ENCODE measurements at places on chromosomes 4 and X.

DNA sequence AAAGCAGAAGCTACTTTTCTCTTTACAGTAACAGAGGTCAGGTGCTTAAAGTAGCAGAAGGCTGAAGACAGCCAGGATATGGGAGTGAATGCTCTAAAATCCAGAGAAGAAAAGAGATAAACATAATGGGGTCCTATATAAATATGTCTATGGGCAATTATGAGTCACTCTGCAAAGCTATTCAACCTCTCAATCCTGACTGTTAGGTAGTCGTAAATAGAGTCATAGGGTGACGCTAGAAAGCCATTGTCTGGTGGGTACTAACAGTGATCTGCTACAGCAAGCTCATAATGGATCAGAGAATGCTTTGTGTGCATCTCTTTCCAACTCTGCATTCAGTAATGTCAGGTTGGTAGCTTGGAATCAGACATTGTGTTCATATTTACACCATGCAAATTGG lies 53.5 kb upstream of the PDE5A start:
- DNase-seq: no peak

DNA sequence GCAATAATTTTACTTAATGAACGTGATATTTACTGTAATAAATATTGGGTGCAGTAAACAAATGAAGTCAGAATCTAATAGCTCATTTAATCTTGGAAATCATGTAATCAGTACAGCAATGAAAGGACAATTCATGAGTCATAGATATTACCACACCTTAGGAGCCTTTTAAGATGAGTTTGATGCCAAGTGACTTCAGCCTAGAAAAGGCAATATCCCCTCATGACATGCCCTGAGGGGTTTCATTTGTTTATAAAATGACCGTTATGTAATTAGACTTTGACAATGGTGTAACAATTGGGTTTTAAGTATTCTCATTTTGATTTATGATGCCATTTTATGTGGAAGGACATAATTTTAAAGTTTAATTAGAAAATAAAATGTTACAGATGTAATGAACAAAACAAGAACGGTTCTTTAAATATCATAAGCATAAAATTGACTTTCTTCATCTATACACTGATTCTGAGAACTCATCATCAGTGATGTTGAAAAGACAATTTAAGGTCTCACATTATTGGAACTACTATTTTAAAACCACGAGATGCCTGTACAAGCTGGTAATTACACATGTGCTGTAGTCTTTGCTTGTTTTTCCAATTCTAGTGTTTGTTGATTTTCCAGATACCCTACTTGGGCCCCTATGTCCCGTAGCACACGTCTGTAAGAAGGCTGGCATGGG lies 5.0 kb downstream of the FGF2 start:
- DNase-seq: no peak

DNA sequence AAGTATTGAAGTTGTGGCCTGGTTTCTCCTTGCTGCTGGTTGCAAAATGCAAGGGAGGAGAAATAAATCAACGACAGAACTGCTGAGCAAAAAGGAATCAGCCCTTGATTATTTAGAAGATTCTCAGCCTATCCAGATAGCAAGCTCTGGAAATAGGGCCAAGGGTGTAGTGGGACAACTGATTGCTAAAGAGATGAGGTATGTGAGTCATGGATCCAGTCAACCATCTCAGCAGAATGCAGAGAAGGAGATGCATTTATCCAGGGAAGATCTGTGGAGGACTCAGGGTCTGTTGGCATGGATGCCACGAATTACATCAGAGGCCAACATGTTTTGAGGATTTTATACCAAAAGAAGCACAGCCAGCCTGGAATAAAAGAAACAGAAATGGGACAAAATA lies 36.7 kb downstream of the FOXR2 start:
- no peak for DNase-seq

- peak; percentile 39 for DNase-seq
Measured at GRCh38 chr4:69823481-69824186, 36.3 kb downstream of the SULT1E1 start.

DNA sequence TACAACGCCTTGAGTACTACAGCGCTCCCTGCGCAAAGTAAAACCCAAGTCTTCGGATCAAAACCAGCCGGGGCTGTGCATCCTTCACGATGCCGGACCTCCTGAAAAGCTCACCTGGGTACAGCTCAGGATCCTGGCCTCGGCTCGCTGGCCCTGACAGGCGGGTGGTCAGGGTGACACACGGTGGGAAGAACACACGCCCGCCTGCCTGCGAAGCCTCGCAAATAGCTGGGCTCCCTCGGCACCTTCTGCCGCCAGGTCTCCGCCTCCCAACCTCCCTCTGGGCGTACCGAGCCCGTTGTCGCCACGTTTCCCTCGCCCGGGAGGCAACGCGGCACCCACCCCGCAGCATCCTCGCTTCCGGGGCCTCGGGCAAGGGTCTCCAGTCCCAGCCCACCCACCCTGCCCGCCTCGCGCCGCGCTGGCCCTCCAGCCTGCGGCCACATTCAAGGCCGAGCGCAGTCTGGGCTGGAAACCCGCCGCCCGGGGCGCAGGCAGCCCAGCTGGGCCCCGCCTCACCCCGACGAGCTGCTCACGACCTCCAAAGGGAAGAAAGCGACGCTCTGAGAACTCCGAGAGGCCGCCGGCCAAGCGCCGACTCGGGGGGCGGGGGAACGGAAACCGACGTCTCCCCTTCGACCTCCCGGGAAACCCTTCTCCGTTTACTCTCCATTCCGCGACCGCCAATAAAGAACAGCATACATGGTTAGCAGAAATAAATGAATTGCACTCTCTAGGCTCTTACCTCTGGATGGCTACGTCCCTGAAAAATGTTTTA lies 511 bp downstream of the PPM1K start:
- DNase-seq: peak; percentile 70

- no peak for DNase-seq
Measured at GRCh38 chrX:123324625-123325024, 140.5 kb downstream of the GRIA3 start.

DNA sequence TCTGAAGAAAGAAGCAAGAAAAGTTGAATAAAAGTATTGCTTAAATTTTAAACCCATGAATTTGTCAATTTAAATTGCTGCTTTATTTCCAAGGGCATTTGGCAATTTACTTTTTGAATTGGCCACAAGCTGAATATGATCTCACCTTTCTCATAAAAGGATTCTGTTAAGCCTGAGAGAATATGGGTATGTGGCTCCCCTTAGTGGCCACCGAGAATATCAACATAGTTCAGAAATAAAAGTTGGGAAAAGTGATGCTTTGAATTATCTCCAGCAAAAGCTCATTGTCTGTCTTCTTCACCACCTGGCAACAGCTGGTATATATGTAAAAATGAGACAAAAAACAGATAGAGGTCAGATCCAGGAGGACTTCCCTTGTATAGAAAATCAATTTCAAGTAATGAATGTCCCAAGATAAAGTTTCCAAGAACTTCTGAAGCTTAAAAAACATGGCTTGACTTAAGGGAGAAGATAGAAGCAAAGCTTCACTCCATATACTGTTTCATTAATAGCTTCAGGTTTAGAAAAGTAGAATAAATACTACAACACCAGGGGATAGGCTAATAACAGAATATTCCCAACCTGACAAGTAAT lies 290.7 kb upstream of the FAM241A start:
- DNase-seq: no peak

DNA sequence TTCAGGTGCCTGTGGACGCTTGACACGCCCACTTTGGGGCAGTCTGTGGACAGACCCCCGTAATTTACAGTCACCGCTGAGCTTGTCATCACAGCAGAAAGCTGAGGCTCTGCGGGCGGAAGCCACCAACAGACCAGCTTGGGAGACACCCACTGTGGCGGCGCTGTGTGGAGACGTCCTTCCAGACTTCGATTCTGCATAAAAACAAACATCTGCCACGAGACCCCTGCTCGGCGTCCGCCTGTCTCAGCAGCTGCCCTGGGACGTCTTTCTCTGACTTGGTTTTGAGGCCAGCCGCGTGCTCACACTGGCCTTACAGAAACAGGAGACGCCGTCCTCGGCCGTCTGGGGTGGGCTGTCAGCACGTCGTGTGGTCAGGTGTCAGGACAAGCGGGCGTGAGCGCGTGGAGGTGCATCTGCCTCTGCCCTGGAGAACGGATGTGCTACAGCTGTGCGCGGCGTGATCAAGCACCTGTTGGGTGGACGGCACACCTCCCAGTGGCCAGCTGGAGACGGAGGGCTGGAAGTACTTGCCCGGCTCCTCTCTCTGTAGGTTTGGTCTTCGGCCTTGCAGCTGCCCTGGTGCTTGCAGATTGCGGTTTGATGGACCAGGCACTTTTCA lies 37.5 kb downstream of the PIGG start:
- no peak for DNase-seq

DNA sequence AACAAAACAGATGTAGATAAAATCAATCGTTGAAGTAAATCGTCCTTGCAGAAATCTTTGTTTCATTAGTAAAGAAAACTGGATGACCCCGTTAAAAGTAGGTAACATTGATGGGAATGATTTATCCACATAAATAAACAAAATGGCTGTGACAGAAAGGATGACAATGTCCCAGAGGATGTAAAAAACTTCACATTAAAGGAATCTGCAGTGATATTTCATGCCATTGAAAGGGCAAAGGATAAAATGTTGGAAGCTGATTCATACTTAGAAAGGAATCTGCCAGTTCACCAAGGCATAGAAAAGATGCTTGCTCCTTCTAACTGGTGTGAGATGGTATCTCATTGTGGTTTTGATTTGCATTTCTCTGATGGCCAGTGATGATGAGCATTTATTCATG lies 24.2 kb upstream of the EPGN start:
- DNase-seq: no peak

- DNase-seq: no peak
Measured at GRCh38 chrX:115390078-115390477, 100.6 kb downstream of the LUZP4 start.

DNA sequence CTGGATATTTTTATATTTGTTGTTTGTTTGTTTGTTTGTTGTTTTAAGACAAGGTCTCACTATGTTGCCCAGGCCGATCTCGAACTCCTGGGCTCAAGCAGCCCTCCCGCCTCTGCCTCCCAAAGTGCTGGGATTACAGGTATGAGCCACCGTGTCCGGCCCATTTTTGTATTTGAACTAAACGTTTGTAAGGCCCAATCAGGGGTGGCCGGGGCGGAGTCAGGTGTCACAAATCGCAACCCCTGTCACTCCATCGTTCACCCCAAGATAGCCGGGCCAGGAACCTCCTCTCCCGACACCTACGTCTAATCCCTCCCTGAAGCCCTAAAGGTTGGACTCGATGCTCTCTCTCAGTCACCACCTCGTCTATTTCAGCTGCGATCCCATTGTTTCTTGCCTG lies 722 bp upstream of the EFHC2 start:
- DNase-seq: peak; percentile 77

DNA sequence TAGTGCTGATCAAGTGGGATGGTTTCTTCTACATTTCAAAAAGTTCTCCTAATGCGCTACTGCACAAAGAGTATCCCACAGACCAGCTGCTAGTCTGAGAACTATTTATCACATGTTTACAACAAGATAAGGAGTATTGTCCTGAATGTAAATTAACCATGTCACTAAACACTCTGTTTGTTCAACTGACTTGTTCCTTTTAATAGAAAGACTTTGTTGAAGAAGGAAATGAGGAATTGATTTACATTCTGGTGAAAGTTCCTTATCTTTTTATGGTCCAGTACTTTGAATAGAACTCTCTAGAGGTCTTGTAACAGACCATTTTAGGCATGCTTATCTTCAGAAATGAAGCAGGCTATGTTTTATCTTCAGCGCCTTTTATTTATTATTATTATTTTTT lies 67.3 kb upstream of the IL13RA1 start:
- no peak for DNase-seq

DNA sequence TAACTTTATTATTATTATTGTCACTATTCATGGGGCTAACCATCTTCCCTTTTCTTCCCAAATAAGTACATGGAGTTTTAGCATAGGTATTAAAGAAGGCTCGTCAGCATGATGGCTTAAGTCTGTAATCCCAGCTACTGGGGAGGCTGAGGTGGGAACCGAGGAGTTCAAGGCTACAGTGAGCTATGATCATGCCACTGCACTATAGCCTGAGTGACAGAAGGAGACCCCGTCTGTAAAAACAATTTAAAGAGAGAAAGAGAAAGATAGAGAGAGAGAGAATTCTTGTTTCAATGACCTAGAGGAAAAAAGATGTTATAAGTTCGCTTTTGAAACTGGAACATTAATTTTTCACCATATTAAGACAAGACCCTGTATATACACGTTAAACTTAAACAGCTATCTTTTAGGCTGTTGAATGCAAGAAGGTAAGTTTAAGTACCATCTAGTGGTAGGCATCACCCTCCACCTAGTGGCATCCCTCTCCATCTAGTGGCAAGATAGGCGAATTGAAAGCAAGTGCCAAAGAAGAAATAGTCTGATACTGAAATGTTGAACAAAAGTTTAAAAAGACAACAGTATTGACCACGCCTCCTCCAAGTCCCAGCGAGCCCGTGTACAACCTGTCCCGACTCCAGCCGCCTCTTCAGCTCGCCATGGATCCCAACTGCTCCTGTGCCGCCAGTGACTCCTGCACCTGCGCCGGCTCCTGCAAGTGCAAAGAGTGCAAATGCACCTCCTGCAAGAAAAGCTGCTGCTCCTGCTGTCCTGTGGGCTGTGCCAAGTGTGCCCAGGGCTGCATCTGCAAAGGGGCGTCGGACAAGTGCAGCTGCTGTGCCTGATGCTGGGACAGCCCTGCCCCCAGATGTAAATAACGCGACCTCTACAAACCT lies 26.0 kb upstream of the YTHDC1 start:
- peak; percentile 44 for DNase-seq
